GM12878 (cell line): ENCODE measurements at places on chromosomes 16 and 17. TPM values are rescaled to one million over a fixed set of nuclear protein-coding genes. Genes with fewer than 3 reads are reported as not detected.

- no peaks in the 10 kb centered on the region for H3K27me3 ChIP-seq
- DNase-seq, result no peak
- no peak overlapping the region for H3K27ac ChIP-seq
- H3K36me3 ChIP-seq, result no peaks in the 10 kb centered on the region
- H3K4me1 ChIP-seq, result no peaks in the 10 kb centered on the region
- no peak overlapping the region for H3K4me3 ChIP-seq
Observed at GRCh38 chr17:11488407-11488806, 109.9 kb upstream of the DNAH9 start.

- H3K4me3 ChIP-seq, result no peak overlapping the region
- H3K27ac ChIP-seq, result no peak overlapping the region
- peaks cover 4% of the 10 kb centered on the region for H3K4me1 ChIP-seq
- no peaks in the 10 kb centered on the region; the same call in 1 of the 2 replicates for H3K27me3 ChIP-seq
Observed at GRCh38 chr17:18949566-18949965, 2.4 kb upstream of the SLC5A10 start.

LRRC37A2 gene
- 5.6 and 5.8 TPM in 2 replicates for total RNA-seq

DNA sequence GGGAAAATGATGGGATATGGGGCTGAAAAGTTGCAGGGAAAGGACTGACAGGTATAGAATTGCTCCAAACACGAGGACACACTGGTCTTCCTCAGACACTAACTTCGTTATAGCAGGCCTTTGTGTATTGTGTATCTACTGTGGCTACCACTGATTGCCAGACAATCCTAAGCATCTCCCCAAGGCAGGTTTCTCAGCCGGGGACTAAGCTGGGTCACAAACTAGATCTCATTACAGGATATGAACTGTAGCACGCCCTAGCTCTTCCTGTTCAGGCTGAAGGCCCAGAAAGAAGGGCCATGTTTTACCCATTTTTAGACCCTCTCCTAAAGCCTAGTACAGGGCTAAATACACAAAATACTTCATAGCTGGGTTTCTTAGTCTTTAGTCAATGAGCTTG lies 5.1 kb upstream of the RANGRF start:
- no peaks in the 10 kb centered on the region for H3K36me3 ChIP-seq
- no peak for DNase-seq
- no peaks in the 10 kb centered on the region for H3K27me3 ChIP-seq

DNA sequence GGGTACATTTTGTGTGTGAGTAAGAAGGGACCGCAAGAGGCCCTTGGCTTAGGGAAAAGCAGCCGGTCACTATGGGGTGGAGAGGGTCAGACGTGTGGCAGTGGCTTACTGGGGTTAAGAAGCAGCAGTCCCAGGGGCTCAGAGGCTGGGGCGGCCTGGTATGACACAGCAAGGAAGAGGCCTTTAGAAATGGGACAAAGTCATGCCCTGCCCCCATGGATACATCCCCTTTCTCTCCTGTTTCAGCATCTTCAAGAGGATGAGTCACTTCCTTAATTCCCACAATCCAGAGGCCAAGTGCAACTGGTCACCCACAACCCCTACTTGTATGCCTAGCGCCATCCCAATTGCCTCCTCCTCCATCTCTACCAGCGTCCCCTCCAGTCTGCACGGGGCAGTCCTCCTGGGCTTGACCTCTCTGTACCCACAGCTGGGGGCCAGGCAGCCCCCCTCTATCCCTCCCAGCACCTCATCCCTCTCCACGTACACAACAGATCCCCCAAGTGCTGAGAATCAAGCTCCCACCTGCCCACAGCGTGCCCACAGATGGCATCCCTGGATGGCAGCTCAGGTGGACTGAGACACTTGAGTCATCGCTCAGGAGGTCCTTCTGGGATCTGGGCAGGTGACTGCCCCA lies 6.9 kb upstream of the EFTUD2 start:
- DNase-seq, result no peak
- H3K27me3 ChIP-seq, result no peaks in the 10 kb centered on the region
- peaks cover 5% of the 10 kb centered on the region for H3K4me1 ChIP-seq
- no peak overlapping the region for H3K27ac ChIP-seq
- H3K4me3 ChIP-seq, result no peak overlapping the region

DNA sequence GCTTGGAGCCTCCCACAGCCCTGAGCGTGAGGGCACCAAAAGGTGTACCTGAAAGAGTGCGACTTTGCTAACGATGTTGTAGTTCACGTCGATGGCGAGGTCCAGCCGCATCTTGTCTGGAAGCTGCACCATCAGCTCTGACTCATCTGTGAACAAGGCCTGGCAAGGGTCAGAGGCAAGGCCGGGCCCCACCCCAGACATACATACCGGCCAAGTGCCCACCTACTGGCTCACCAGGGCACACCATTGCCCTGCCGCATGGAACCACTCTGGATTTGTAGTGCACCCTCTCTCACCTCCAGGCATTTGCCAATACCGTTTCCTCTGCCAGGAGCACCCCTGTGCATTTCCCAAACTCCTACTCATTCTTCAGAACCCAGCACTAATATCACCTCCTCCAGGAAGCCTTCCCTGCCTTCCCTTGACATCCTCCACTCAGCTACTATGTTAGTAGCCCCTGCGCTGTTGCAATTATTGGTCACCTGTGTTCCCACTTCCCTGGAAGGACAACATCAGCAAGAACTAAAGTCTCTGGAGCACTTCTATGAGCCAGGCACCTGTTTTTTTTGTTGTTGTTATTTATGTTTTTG lies 69.4 kb downstream of the CNGB1 start:
- no peaks in the 10 kb centered on the region for H3K4me1 ChIP-seq
- no peak overlapping the region for H3K27ac ChIP-seq
- DNase-seq, result no peak
- no peaks in the 10 kb centered on the region for H3K27me3 ChIP-seq

VMO1 gene
- 0.93 TPM in 1 of 2 replicates, not detected in the other for total RNA-seq

GRCh38 chr16:24943471-24943870 lies 71.7 kb downstream of the ARHGAP17 start:
- H3K4me1 ChIP-seq, result no peaks in the 10 kb centered on the region
- no peak overlapping the region for H3K27ac ChIP-seq
- peaks cover 21% of the 10 kb centered on the region for H3K36me3 ChIP-seq
- no peaks in the 10 kb centered on the region for H3K27me3 ChIP-seq
- no peak for DNase-seq

RNF43 gene
- 6.8 and 8.2 TPM in 2 replicates for total RNA-seq

XAF1 gene
- total RNA-seq, result 43.7 and 49.0 TPM in 2 replicates

DNA sequence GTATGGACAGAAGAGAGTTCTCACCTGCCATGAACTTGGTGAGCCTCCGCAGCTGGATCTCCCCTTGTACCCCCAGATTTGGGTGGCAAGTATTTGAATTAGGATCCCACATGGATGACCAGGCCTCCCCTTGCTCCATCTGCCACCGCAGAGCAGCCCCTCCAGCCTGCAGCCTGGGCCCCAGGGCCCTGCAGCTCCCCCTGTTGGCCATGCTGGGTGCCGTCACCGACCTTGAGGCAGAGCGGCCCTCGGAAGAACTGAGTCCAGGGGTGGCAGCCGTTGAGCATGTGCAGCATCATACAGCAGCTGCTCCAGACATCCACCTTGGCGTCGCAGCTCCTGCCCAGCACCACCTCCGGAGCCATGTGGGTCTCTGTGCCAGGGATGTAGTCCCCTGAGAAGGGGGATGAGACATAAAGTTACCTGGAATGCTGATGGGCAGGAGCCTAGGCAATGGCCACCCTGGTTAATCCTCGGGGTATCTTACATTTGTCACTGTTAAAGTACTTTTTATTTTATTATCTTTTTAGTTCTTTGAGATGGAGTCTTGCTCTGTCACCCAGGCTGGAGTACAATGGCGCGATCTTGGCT lies 9.0 kb upstream of the SPATA32 start:
- no peak for DNase-seq
- 0 out of 2 replicates have a peak, but pooled peaks cover 4% of the 10 kb centered on the region for H3K4me1 ChIP-seq
- peaks cover 47% of the 10 kb centered on the region for H3K36me3 ChIP-seq
- H3K27ac ChIP-seq, result no peak overlapping the region

GRCh38 chr17:75041656-75042280 lies 5.0 kb downstream of the ATP5PD start:
- no peak overlapping the region for H3K4me3 ChIP-seq
- no peak overlapping the region for H3K27ac ChIP-seq
- DNase-seq, result no peak
- no peaks in the 10 kb centered on the region for H3K4me1 ChIP-seq

SERPINF2 gene
- total RNA-seq, result 0.21 and 0.40 TPM in 2 replicates

DNA sequence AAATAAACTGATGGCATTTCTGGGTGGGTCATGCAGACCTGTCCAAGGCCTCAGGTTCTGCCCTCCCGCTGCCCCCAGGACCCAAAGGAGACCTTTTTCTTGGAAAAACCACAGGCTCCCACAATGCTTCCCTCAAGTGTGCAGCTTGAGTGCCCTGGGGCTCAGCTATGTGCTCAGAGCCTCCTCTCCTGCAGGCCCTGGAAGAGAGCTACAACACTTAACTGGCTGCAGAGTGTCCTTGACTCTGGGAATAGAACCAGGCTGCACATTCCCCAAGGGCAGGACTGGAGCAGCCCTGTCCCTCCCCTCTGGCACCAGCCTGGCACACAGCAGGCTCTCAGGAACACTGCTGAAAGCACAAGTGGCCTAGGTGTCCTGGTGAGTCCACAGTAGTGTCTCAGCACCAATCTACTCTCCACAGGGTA lies 4.8 kb upstream of the SREBF1 start:
- H3K27ac ChIP-seq, result no peak overlapping the region
- H3K27me3 ChIP-seq, result no peaks in the 10 kb centered on the region
- H3K36me3 ChIP-seq, result no peaks in the 10 kb centered on the region
- H3K4me3 ChIP-seq, result no peak overlapping the region
- DNase-seq, result no peak

DNA sequence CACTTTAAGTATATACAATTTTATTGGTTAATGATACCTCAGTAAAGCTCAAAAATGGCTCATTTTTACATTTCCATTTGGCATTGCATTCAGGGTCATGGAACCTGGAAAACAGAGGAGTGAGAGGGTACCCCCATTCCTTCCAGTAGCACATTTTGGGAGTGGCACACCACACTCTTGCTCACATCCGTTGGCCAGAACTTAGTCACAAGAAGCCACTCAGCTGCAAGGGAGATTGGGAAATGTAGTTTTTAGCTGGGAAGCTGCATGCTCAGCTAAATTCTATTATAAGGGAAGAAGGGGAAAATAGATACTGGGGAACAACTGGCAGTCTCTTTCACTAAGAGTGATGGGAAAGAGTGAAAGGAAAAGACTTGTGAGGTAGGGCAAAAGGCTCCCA lies 102.5 kb upstream of the TMEM97 start:
- no peak overlapping the region for H3K27ac ChIP-seq
- H3K4me1 ChIP-seq, result no peaks in the 10 kb centered on the region
- no peaks in the 10 kb centered on the region for H3K27me3 ChIP-seq
- H3K36me3 ChIP-seq, result no peaks in the 10 kb centered on the region
- DNase-seq, result no peak
- no peak overlapping the region for H3K4me3 ChIP-seq

- H3K4me1 ChIP-seq, result no peaks in the 10 kb centered on the region
- no peak overlapping the region for H3K27ac ChIP-seq
- no peaks in the 10 kb centered on the region for H3K27me3 ChIP-seq
- H3K4me3 ChIP-seq, result no peak overlapping the region
Observed at GRCh38 chr17:76092526-76093413, 10.8 kb downstream of the EXOC7 start.

- no peak for DNase-seq
- no peaks in the 10 kb centered on the region for H3K27me3 ChIP-seq
- H3K4me3 ChIP-seq, result no peak overlapping the region
- no peaks in the 10 kb centered on the region for H3K36me3 ChIP-seq
Observed at GRCh38 chr16:78869492-78869891, 731.0 kb downstream of the MAF start.

DNA sequence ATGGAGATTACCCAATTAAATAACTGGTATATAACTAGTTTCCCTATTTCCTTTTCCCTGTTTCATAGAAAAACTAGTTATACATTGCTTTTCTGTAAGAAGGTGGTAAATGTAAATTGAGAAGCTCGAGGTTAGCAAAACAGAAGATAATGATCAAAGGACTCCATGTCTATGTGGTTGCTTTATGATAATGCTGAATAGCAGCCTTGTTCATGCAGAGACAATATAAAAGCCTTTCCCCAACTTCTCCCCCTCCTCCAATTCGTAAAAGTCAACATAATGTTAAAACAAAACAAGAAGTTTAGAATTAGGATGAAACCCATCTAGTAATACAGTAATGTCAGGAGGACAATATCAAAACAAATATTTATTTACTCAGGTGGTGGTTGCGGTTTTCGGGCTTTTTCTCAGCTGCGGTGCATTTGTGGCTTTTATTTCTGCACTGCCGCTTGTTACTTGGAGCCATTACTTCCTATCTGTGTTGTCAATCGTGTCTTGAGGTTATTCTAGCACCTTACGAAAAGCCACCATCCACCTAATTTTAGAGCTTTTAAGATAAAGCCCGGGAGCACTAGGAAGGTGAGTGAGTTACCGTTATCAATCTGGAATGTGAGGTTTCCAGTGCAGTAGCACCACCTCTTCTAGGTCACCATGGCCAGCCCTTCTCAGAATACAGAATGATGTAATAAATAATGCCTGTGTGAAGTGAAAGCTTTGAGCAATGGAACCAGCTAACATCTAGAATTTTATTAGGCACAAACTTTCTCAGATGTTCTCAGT lies 297.5 kb downstream of the CDH13 start:
- no peaks in the 10 kb centered on the region for H3K36me3 ChIP-seq
- no peaks in the 10 kb centered on the region; the same call in 1 of the 2 replicates for H3K4me1 ChIP-seq
- DNase-seq, result no peak
- no peaks in the 10 kb centered on the region for H3K27me3 ChIP-seq
- no peak overlapping the region for H3K4me3 ChIP-seq
